Natural killer cell treated with Interleukin-12 subunit alpha and Interleukin-12 subunit beta and Interleukin-15 and Interleukin-18, amount 100 ng/mL, for 72 hours (primary cell): ENCODE measurements at places on chromosomes 11 and 22. TPM values are rescaled to one million over a fixed set of nuclear protein-coding genes. Genes with fewer than 3 reads are reported as not detected.

- H3K36me3 ChIP-seq, result no peaks in the 10 kb centered on the region
- peaks cover 7% of the 10 kb centered on the region for H3K27me3 ChIP-seq
Measured at GRCh38 chr11:102781676-102782075, 1.2 kb upstream of the MMP10 start.

- no peaks in the 10 kb centered on the region for H3K27me3 ChIP-seq
- H3K36me3 ChIP-seq, result peaks cover 6% of the 10 kb centered on the region
- DNase-seq, result peak; percentile 65
- no peak overlapping the region for H3K27ac ChIP-seq
Measured at GRCh38 chr22:20783844-20784723, 10.2 kb downstream of the SERPIND1 start.

DNA sequence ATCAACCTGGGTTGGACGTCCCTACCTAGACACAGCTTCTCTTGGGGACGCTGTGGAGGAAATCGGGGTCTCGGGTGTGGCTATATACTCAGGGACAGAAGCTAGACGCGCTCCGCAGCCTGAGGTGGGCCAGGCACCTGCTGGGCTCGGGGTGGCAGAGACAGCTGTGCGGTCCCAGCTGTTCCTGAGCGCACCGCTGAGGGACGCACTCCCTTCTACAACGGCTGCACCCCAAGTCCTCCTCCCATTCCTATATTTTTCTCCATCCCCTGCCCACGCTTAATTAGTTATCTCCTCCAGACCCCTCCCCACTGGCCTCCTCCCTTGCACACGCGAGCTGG lies 188 bp upstream of the MTNR1B start:
- DNase-seq, result no peak
- H3K36me3 ChIP-seq, result no peaks in the 10 kb centered on the region
- no peak overlapping the region for H3K4me3 ChIP-seq
- H3K27ac ChIP-seq, result no peak overlapping the region
- peaks cover 20% of the 10 kb centered on the region for H3K27me3 ChIP-seq

DNA sequence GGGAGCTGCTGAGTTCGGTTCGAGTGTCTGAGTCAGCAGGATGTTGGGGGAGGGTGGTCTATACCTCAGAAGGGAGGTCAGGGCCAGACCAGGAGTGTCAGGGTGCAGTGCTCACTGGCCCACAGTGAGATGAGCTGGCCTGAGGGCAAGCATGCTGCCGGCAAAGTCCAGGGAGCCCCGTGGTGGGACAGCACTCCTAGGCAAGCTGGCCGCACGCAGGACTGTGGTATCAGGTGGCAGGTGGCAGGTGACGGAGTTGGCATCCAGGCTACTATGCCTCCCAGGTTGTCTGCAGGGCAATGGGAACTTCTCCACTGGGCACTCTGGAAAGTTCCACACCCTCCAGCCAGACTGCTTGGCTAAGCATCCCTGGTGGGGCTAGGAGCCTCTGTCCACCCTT lies 4.8 kb downstream of the FGF3 start:
- no peak overlapping the region for H3K27ac ChIP-seq
- H3K4me1 ChIP-seq, result peaks cover 6% of the 10 kb centered on the region
- H3K4me3 ChIP-seq, result no peak overlapping the region

- DNase-seq, result no peak
- H3K27me3 ChIP-seq, result peaks cover 7% of the 10 kb centered on the region
- H3K4me3 ChIP-seq, result peak overlapping the region; percentile 21
- H3K36me3 ChIP-seq, result no peaks in the 10 kb centered on the region
- H3K27ac ChIP-seq, result no peak overlapping the region
Measured at GRCh38 chr11:45924036-45924915, 1.8 kb downstream of the LARGE2 start.

DNA sequence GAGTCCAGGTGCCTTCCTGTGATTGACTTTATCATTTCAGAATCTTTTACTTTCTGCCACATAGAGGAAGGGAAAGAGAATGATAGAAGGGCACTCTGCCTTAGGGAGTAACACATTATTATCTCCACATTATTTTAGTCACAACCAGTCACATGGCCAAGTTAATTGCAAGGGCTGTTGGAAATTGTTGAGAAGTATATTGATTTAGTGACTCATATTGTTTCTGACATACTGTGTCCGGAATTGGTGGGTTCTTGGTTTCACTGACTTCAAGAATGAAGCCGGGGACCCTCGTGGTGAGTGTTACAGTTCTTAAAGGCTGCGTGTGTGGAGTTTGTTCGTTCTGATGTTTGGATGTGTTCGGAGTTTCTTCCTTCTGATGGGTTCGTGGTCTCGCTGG lies 8.7 kb downstream of the OR51B4 start:
- H3K27ac ChIP-seq, result no peak overlapping the region
- no peak overlapping the region for H3K4me3 ChIP-seq
- no peaks in the 10 kb centered on the region for H3K4me1 ChIP-seq
- H3K27me3 ChIP-seq, result peaks cover 3% of the 10 kb centered on the region
- DNase-seq, result no peak
- H3K36me3 ChIP-seq, result no peaks in the 10 kb centered on the region

PGR gene
- not detected for total RNA-seq

GRCh38 chr11:68541991-68542390 lies 81.4 kb downstream of the PPP6R3 start:
- no peak for DNase-seq
- H3K4me3 ChIP-seq, result no peak overlapping the region
- peaks cover 52% of the 10 kb centered on the region for H3K4me1 ChIP-seq
- peaks cover 31% of the 10 kb centered on the region for H3K36me3 ChIP-seq

- H3K4me3 ChIP-seq, result no peak overlapping the region
- no peak overlapping the region for H3K27ac ChIP-seq
- peaks cover 6% of the 10 kb centered on the region for H3K27me3 ChIP-seq
- no peaks in the 10 kb centered on the region for H3K36me3 ChIP-seq
- no peak for DNase-seq
Measured at GRCh38 chr11:87369888-87370287, 332.2 kb downstream of the TMEM135 start.

DNA sequence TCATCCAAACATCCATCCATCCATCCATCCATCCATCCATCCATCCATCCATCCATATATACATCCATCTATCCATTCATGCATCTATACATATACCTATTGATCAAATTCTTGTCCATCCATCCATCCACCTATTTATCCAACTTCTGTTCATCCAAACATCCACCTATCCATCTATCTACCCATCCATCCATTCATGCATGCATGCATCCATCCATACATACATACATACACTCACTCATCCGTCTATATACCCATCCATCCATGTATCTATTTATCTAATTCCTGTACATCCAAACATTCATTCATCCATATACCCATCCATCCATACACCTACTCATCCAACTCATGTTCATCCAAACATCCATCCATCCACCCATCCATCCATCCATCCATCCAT lies 19.3 kb upstream of the YWHAH start:
- H3K4me3 ChIP-seq, result no peak overlapping the region
- no peak overlapping the region for H3K27ac ChIP-seq
- H3K36me3 ChIP-seq, result no peaks in the 10 kb centered on the region
- no peaks in the 10 kb centered on the region for H3K4me1 ChIP-seq

- peak; percentile 34 for DNase-seq
- no peak overlapping the region for H3K27ac ChIP-seq
- H3K27me3 ChIP-seq, result no peaks in the 10 kb centered on the region
- H3K4me1 ChIP-seq, result peaks cover 8% of the 10 kb centered on the region
Measured at GRCh38 chr22:50585781-50586180, 3.1 kb upstream of the CHKB start.

GRCh38 chr22:36873614-36874308 lies 13.0 kb downstream of the NCF4 start:
- peak; percentile 90 for DNase-seq
- H3K27me3 ChIP-seq, result no peaks in the 10 kb centered on the region
- peak overlapping the region; percentile 80 for H3K4me3 ChIP-seq
- H3K4me1 ChIP-seq, result peaks cover 25% of the 10 kb centered on the region
- H3K36me3 ChIP-seq, result peaks cover 23% of the 10 kb centered on the region

C1QTNF5 gene
- total RNA-seq, result not detected

DNA sequence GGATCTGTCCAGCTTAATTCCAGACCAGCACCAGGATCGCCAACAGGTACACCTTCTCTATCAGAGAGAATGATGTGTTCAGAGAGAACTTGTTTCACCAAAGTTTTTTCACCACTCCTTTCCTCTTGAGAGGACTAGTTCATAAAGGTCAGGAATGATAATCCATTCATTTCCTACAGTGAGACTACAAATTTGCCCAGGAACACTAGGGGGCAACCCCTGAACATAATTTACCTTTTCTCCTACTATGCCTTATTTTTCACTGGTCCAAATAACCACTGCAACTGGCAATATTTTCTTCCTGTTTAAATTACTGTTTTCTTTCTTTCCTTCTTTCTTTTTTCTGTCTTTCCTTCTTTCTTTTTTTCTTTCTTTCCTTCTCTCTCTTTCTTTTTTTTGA lies 22.5 kb downstream of the CAVIN3 start:
- no peaks in the 10 kb centered on the region for H3K36me3 ChIP-seq
- H3K4me1 ChIP-seq, result no peaks in the 10 kb centered on the region
- H3K4me3 ChIP-seq, result no peak overlapping the region
- H3K27ac ChIP-seq, result no peak overlapping the region
- H3K27me3 ChIP-seq, result peaks cover 13% of the 10 kb centered on the region
- no peak for DNase-seq

DNA sequence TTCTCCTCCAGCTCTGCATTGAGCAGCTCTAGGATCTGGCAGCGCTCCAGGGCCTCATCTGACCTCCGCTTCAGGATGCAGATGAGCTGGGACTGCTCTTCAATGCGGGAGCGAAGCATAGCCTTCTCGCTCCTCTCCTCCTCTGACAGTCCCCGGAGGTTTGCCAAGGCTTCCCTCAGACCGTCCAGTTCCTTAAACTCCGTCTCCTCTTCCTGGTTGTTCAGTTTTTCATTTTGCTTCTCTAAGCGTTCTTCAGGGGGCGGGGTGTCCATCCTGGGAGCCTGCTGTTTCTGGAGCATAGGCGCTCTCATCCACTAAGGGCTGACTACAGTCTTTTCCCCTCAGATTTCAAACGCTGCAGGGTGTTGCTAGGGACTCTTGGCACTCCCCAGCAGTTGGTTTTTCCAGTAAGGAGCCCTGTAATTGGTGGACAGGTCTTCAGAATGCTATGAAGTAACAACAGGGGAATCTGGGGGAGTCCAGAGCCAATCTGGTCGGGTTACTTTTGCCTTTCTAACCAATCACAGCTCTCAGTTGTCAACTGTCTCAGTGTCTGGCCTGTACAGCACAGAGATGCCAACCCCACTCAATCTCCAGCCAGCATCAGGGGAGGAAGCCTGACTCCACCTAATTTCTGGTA lies at the start of gene CCDC89:
Gene CCDC89 (minus strand): TSS at position 376 of the 640 bp plus-strand sequence. CDS start 65 bp downstream, at position 311.
- peak within 1 kb of the TSS; percentile 75 for H3K27ac ChIP-seq
- H3K27me3 ChIP-seq, result no peaks in the 10 kb centered on the region
- DNase-seq, result no peak
- peaks cover 16% of the 10 kb centered on the region for H3K4me1 ChIP-seq
- peaks cover 10% of the 10 kb centered on the region for H3K36me3 ChIP-seq

TTLL1 gene
- 0.95 TPM for total RNA-seq

PANX3 gene
- not detected for total RNA-seq

DNA sequence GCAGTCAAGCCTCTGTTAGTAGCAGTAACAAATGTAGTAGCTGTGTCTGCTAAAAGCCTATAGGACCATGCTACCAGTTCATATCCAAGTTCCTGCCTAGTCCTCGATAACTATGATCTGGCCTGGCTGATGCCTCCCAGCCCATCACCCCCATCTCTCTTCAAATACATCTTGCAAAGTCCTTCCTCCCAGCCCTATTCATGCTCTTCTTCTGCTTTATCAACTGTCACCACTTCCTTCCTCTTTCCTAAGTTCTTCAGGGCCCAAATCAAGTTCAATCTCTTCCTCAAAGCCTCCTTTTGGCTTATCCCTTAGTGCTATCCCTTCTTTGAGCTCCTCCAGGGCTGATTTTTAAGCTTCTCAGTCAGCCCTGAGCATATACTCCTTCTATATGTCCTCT lies 150.9 kb upstream of the THY1 start:
- DNase-seq, result no peak
- no peaks in the 10 kb centered on the region for H3K36me3 ChIP-seq
- peaks cover 2% of the 10 kb centered on the region for H3K4me1 ChIP-seq
- H3K4me3 ChIP-seq, result no peak overlapping the region
- no peak overlapping the region for H3K27ac ChIP-seq

MS4A10 gene
- not detected for total RNA-seq

DNA sequence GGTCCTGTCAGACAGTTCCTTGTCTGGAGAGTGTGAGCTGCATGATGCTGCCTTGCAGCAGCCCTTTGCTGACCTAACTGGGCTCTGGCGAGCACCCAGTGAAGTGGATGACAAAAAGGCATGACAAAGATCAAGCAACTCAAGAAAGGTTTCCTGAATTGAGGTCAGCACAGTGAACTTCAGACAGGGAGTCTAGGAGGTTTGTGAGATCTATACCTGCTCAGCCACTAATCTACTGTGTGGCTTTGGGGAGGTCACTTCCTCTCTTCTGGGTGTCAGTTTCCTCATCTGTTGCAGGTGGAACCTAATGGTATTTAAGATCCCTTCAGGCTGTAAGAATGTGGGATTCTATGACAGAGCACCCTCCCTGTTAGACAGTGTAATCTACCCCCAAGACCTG lies 213.9 kb upstream of the NARS2 start:
- no peak overlapping the region for H3K4me3 ChIP-seq
- no peaks in the 10 kb centered on the region for H3K4me1 ChIP-seq

- peak overlapping the region; percentile 21 for H3K4me3 ChIP-seq
- no peak for DNase-seq
- peak overlapping the region; percentile 68 for H3K27ac ChIP-seq
- H3K27me3 ChIP-seq, result no peaks in the 10 kb centered on the region
- peaks cover 12% of the 10 kb centered on the region for H3K4me1 ChIP-seq
- H3K36me3 ChIP-seq, result no peaks in the 10 kb centered on the region
Measured at GRCh38 chr11:612201-612960, 3.4 kb downstream of the IRF7 start.

SERHL2 gene
- total RNA-seq, result not detected

DNA sequence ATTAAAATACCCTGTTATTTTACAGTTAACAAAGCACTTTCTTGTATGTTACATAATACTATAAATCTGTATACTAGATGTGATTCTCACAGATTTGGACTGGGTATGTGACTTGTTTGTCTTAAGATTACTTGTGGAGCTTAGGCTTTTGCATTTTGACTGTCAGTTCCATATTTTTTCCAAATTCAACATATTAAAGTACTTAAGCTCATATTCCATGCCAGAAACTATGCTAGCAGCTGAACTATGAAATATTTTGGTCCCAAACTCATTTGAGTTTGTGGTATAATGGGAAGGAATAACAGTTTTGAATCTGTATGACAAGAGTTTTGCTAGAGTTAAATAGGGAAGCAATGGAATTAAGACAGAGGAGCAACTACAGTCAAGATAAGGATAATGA lies 841.4 kb downstream of the JRKL start:
- H3K27me3 ChIP-seq, result no peaks in the 10 kb centered on the region
- no peaks in the 10 kb centered on the region for H3K4me1 ChIP-seq
- no peak overlapping the region for H3K4me3 ChIP-seq

APOL4 gene
- total RNA-seq, result 0.64 TPM
